ENCODE measurements at places on chromosomes 11 and 22.
A peak's percentile ranks its signal among the peaks of the same experiment; 100 is the strongest.

DNA sequence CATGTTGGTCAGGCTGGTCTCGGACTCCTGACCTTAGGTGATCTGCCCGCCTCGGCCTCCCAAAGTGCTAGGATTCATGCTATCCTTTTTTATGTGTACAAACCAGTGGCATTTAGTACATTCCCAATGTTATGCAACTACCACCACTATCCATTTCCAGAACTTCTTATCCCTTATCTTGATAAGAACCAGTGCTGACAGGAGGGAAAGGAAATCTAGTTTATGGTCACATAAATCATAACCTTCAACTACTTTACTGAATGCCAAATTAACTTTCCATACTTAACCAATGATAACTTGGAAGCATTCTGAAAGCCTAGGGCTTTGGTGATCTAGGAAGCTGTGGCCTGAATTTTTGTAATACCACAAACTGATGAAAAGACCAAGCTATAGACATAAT lies 170.4 kb downstream of the SWAP70 start:
- no peak for DNase-seq

- DNase-seq: no peak
These were observed 34.1 kb downstream of the PAMR1 start for GRCh38 chr11:35491231-35491871.

DNA sequence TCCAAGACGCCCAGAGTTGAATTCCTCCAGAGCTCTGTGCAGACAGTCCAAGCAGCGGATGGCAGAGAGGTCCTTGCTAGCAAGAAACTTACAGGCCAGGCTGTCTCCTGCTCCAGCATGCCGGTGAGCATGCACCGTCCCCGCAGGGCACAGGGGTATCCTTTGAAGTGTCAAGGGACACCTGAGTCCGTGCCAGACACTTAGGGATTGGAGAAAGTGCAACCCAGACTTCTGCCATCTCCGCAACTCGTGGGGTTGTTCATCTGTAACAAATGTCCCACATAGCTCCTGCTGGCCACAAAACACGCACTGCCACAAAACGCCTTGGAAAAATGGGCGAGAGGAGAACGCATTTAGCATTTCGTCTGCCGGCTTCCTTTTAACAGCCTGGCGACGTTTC lies 13.3 kb downstream of the TSPO start:
- DNase-seq: no peak

DNA sequence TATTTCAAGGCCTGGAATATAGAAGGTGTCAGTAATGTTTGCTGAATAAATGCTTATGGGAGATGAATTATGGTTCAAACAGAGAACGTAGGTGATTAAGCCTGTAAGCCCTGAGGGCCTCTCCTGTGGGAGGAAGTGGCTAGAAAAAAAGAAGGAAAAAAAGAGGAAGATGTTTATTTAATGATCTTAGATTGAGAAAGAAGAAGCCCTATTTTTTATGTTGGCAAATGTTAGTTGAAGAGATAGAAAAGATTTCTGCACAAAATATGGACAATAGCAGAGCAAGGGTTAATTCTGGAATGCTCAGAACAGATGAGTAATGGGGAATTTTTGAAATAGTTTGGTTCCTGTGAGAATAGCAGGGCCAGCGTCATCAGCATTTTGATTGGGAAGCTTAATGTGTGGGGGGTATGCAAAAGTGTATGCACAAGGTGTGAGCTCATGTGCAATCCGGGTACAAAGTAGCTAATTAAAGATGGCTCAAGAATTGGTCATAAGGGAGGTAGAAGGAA lies 95.7 kb downstream of the TEAD1 start:
- DNase-seq: no peak

DNA sequence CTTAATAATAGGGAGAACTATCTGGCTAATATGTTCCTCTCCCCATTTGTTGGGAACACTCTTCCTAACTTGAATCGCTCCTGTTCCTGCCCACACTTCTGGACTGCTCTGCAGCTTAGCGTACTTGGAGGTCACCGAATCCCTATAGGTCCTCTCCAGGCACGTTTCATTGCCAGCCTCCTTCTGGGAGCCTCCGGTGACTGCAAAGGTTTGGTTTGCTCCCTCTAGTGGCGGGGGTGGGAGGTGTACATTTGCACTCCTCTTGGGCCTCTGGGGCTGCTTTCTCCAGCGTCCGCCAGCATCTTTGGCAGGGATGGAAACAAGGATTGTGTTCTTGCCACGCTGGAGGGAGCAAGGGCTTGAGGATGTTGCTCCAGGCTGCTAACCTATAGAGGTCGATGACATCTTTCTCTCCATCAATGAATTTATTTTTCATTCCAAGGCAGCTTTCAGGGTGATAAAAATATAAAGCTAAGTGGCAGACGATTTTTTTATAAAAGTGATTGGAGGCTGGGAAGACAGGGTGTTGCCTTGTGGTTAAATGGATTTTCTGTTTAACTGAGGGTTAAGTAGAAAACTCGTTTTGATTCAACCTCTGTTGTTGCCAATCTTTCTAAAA lies 48.7 kb downstream of the TSPAN18 start:
- DNase-seq: peak; percentile 67

GRCh38 chr11:7436657-7437056 lies 48.6 kb upstream of the OLFML1 start:
- DNase-seq: no peak

DNA sequence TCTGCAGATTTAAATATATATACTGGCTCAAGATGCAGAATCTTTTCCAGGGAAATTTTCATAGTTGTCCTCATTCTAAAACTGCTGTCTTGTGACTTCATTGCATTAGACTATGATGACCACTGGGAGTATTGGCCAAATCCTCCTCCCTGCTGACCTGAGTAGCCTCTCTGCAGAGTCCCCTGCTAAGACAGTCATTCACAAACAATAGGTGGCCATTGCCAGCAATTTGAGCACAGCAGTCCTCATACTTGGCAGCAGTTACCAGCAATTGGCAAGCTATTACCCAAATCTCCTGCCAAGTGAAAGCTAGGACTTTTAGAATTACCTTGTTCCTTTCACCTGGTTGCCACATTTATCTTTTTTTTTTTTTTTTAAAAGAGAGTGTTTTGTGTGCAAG lies 325.8 kb downstream of the FAT3 start:
- no peak for DNase-seq

- DNase-seq: peak; percentile 69
These were observed 1.6 kb downstream of the RAC2 start for GRCh38 chr22:37242395-37242918.

DNA sequence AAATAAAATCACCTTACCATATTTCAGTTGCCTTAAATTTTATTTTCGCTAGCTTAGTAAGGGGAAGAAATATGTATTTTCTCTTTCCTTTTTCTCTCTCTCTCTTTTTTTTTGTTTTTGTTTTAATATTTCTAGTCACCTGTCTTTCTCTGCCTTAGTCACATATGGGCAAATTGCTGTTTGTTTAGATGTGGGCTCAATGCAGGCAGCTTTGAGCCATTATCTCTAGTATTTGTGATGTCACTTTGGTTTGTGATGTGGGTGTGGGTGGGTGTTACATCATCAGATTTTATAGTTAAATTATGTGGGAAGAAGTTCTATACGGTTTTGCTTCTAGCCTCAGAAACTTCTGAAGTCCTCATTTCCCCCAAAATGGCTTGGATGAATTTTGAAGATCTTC lies at the start of gene C22orf31:
Gene C22orf31, minus strand, starts transcription at position 59 of the 400 bp plus-strand sequence. Its CDS starts 39 bp downstream, at position 20.
- no peak for DNase-seq

- no peak for DNase-seq
These were observed 20.1 kb downstream of the PTPRJ start for GRCh38 chr11:48000432-48000831.

- DNase-seq: no peak
These were observed 49.1 kb downstream of the RCN1 start for GRCh38 chr11:32139896-32140520.

- no peak for DNase-seq
These were observed 528.5 kb downstream of the NTM start for GRCh38 chr11:131898949-131899348.

GRCh38 chr11:809287-810039 lies at the start of gene RPLP2:
RPLP2 (plus strand) TSS chr11:809967; CDS start chr11:810235, 268 bp downstream.
- peak; percentile 99 for DNase-seq

- DNase-seq: no peak
These were observed 115.6 kb upstream of the B3GAT1 start for GRCh38 chr11:134527382-134528243.

GRCh38 chr11:103842191-103842590 lies 194.2 kb upstream of the DDI1 start:
- DNase-seq: no peak

DNA sequence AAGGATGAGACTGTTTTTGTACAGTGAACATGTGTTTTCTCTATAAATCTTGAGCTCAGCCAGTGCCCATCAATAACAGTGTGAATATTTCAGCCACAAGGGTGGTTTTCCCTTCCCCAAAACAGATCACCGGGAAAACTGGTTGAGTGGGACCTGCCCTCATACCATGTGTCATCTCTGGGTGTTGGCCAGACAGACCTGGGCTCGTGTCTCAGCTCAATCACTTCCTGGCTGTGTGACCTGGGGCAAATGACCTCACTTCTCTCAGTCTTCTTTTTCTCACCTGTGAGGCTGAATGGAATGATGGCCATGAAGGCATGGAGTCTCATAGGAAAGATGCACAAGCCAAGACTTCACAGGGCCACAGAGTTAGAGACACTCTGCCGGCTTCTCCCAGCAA lies 74.7 kb downstream of the COMMD9 start:
- no peak for DNase-seq

DNA sequence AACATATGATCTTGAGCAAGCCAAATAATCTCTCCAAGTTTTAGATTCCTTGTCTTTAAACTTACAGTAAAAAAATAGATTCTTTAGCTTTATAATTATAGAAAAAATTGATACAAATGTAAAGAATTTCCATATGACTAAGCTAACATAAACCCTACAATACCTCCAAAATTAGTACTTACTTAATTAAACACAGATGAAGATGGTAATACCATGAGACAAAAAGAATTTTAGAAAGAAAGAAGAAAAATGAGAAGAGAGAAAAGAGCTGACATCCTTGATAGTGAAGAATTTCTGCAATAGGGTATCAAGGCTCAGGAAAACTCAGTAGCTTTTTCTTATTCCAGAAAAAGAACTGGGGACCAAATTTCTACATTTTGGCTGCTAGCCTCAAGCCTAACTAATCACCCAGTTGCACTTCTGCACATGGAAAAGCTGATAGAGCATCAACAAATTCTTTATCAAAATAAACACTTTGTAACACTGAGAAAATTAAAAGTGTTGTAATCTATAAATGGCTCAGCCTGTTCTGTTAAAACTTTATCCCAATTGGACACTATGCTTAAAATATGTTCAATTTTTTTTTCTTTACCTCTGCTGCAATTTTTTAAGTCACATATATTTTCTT lies 24.7 kb upstream of the SOX6 start:
- peak; percentile 76 for DNase-seq

DNA sequence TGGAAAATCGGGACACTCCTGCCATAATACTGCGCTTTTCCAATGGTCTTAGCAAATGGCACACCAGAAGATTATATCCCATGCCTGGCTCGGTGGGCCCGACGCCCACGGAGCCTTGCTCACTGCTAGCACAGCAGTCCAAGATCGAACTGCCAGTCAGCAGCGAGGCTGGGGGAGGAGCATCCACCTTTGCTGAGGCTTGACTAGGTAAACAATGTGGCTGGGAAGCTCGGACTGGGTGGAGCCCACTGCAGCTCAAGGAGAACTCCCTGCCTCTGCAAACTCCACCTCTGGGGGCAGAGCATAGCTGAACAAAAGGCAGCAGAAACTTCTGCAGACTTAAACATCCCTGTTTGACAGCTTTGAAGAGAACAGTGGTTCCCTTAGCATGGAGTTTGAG lies 15.6 kb downstream of the PTH start:
- no peak for DNase-seq

- DNase-seq: no peak
These were observed 14.1 kb upstream of the TSKU start for GRCh38 chr11:76768909-76769560.

DNA sequence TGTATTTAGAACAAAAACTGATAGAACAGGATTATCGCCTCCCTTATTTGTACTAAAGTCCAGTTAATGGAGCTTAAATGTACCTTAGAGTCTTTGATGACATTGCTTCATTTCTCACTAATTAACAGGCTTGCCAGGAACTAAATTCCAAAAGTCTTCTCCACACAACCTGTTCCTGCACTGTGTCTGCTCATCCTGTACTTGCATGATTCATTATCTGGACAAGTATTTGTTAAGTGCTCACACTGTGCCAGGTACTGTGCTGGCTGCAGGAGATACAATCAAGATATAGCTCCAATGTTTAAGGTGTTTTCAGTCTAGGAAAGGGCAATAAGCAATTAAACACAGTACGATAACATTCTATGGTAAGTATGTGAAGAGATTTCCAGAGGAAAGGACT lies 485.9 kb upstream of the TENM4 start:
- DNase-seq: no peak

GRCh38 chr11:116422956-116423600 lies 349.7 kb downstream of the BUD13 start:
- DNase-seq: no peak

GRCh38 chr11:15342163-15342562 lies 227.4 kb downstream of the INSC start:
- DNase-seq: no peak

GRCh38 chr22:36409911-36410756 lies 22.4 kb upstream of the MYH9 start:
- no peak for DNase-seq

- no peak for DNase-seq
These were observed 807.6 kb downstream of the BRD1 start for GRCh38 chr22:49019737-49020713.

DNA sequence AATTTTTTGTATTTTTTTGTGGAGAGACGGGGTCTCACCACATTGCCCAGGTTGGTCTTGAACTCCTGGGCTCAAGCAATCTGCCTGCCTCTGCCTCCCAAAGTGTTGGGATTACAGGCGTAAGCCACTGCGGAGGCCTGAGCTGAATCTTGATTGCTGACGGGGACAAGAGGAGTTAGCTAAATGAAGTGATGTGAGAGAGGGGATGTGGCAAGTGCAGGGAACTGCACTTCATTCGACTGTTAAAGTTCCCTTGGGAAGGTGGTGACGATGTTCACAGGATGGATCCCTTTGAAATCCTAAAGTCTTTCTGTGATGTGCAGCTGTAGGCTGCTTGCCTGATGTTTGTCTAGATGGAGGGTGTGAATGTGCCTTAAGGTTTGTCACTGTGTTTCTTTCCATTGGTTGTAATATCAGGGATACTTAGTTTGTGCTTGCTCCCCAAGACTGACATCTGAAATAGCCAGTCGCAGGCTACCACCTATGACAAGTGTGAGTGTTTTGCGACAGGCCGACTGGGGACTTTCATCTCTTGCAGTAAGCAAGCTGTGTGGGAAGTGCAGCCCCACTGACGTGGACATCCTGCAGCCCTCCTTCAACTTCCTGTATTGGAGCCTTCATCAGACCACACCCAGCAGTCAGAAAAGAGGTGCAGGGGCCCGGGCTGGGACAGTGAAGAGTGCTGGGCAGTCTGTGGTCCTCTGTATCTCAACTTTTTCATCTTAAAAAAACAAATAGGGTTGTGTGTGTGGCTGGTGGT lies 19.6 kb upstream of the CCDC134 start:
- DNase-seq: no peak

GRCh38 chr22:46267431-46268279 lies at the start of gene TTC38:
TTC38 (plus strand) TSS chr22:46268008; CDS start chr22:46268040, 32 bp downstream.
- DNase-seq: peak; percentile 63

All from hematopoietic multipotent progenitor cell treated with erythropoietin and hydrocortisone succinate and interleukin-3 and kit ligand, for 17 days (in vitro differentiated cells).